Mammary microvascular endothelial cell (primary cell): ENCODE measurements at places on chromosomes 4 and X. TPM values are rescaled to one million over a fixed set of nuclear protein-coding genes. Genes with fewer than 3 reads are reported as not detected.

The BEX5 gene
- total RNA-seq, result 0.30 and 3.5 TPM in 2 replicates

The GC gene
- total RNA-seq, result not detected in 2 replicates

The SPANXN4 gene
- total RNA-seq, result not detected in 2 replicates

The SPANXD gene
- not detected in 2 replicates for total RNA-seq

The TFE3 gene
- total RNA-seq, result 52.4 and 62.2 TPM in 2 replicates

The HERC5 gene
- total RNA-seq, result 5.0 and 6.2 TPM in 2 replicates

The PAGE1 gene
- not detected in 2 replicates for total RNA-seq

The HTN1 gene
- total RNA-seq, result 1.1 and 6.1 TPM in 2 replicates

The KLB gene
- under 0.01 TPM in 1 of 2 replicates, not detected in the other for total RNA-seq

The GPR78 gene
- total RNA-seq, result not detected in 2 replicates

The DDX60 gene
- total RNA-seq, result 26.2 and 29.5 TPM in 2 replicates

The ADGRG2 gene
- not detected in 2 replicates for total RNA-seq

The UGT2A1 gene
- total RNA-seq, result not detected in 2 replicates

The NWD2 gene
- total RNA-seq, result not detected in 2 replicates

The PPARGC1A gene
- not detected in 2 replicates for total RNA-seq
